GM23248 (cell line): ENCODE measurements at places on chromosomes 3 and 15. TPM values are rescaled to one million over a fixed set of nuclear protein-coding genes. Genes with fewer than 3 reads are reported as not detected.

- peak overlapping the region; percentile 19; the same call in 1 of the 2 replicates for H3K27ac ChIP-seq
- no peaks in the 10 kb centered on the region for H3K27me3 ChIP-seq
- DNase-seq, result no peak
- no peaks in the 10 kb centered on the region for H3K36me3 ChIP-seq
These were observed 73.7 kb downstream of the WWTR1 start for GRCh38 chr3:149583921-149584635.

GRCh38 chr3:57960174-57960505, 48.1 kb upstream of the FLNB start:
- no peak for DNase-seq
- no peaks in the 10 kb centered on the region for H3K36me3 ChIP-seq
- H3K4me3 ChIP-seq, result peak overlapping the region; percentile 40
- peak overlapping the region; percentile 83 for H3K27ac ChIP-seq
- H3K27me3 ChIP-seq, result no peaks in the 10 kb centered on the region

GRCh38 chr3:33380653-33381052, 59.6 kb downstream of the UBP1 start:
- peaks cover 8% of the 10 kb centered on the region for H3K4me1 ChIP-seq
- no peak overlapping the region for H3K27ac ChIP-seq
- no peak overlapping the region for H3K4me3 ChIP-seq
- H3K27me3 ChIP-seq, result no peaks in the 10 kb centered on the region

PHLDB2 gene
- 53.3 and 55.6 TPM in 2 replicates for polyA plus RNA-seq
